ENCODE measurements at places on chromosomes 12 and 14.
A peak's percentile ranks its signal among the peaks of the same experiment; 100 is the strongest.

DNA sequence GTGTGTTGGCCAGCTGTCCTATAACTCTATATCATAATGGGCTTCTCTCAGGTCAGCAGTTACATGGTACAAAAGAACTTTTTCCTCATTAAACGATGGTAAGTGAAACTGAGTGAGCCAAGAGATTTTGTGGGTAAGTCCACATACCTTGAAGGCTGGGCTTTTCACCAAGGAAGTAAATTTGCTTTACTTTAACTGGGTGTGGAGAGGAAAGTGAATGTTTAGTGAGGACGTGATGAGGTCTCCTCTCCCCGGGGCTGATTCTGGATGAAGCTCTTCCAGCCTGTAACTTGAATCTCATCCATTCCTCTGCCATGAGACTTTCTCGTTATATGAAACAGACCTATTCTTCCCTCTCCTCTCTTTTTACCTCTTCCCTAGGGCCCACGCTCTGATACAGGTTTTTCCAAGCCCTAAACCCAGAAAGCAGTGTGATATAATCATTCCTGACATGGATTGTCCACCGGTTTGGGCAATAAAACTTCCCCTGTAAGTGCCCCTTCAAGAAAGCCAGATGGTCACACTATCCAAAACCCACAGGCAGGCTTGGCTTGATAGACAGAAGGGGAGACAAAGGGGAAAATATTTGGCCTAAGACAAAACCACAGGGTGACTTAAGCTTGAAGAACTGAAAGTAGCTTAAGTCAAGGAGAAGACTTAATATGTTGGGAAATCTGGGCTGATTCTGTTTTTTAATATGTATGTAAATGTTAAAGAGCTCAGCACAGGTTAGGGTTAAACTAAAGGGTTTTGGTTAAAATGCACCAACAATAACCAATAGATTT, 50.3 kb downstream of the CIT start:
- DNase-seq = no peak

DNA sequence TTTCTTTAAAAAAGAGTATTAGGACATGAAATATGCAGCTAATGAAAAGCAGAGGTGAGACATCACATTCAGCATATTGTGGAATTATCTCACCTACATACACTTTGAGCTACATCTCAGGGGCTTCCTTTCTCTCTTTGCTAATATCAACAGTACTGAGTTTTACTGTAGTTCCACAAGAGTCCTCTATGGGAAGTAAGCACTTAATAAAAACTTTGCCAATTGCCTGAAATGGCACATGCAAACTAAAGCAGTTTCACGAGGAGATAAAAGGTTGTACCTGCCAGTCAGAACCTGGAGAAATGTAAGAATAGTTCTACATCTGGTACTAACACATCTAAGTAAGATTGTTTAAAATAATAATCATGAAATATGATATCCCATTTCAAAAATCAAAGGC, 73.5 kb upstream of the GPHB5 start:
- DNase-seq = no peak

- peak; percentile 70 for DNase-seq
These were observed 14.0 kb upstream of the RIPK3 start for GRCh38 chr14:24353559-24354481.

GRCh38 chr12:65526311-65526710, 247.8 kb downstream of the MSRB3 start:
- DNase-seq = peak; percentile 74

DNA sequence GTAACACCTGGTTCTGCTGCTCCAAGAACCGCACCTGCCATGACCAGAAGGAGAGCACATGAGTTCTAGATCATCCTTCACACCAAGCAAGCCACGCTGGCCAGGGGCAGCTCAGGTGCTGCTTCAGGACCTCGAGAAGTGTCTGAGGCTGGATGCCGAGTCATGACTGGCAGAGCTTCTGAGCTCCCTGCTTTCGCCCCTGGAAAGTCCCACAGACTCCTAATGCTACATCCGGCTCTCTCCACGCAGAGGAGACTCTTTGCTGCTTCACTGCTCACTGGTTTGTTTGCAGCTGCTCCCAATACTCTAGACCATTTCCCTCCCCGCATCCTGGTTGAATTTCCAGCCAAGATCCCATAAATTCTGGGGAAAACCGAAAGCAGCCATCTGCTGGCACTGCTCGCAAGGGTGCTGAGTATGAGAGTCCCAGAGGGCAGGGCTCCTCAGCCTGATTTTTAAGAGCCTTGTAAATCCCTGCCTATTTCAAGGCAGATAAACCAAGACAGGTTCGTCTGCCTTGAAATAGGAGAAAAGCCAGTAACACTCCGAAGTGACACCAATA, 1.4 kb downstream of the KRT2 start:
- no peak for DNase-seq

- no peak for DNase-seq
These were observed 61.7 kb downstream of the PRMT8 start for GRCh38 chr12:3552726-3553045.

GRCh38 chr14:103328941-103329340, 5.1 kb upstream of the EIF5 start:
- DNase-seq = no peak

- DNase-seq = peak; percentile 81
These were observed 102.6 kb upstream of the LMNTD1 start for GRCh38 chr12:25655702-25656101.

DNA sequence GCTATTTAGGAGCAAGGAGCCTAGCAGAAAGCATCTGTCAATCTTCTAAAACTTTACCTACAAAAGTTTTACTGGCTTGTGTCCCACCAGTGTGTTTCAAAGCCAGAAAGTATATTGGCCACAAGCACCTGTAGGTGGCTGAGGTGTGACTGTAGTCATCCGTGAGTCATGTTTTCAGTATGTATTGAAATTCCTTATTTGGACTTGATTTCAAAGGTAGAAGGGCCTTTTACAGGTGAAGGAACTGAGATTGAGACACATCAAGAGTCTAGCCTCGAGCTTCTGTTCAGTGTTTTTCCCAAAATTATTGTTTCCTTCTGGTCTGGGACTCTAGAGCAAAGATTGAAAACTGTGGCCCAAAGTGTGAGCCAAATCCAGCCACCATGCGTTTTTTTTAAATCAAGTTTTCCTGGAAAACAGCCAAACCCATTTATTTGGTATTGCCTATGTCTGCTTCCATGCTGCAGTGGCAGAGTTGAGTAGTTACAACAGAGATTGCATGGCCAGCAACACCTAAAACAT, 195.3 kb upstream of the BCL2L14 start:
- DNase-seq = peak; percentile 79

DNA sequence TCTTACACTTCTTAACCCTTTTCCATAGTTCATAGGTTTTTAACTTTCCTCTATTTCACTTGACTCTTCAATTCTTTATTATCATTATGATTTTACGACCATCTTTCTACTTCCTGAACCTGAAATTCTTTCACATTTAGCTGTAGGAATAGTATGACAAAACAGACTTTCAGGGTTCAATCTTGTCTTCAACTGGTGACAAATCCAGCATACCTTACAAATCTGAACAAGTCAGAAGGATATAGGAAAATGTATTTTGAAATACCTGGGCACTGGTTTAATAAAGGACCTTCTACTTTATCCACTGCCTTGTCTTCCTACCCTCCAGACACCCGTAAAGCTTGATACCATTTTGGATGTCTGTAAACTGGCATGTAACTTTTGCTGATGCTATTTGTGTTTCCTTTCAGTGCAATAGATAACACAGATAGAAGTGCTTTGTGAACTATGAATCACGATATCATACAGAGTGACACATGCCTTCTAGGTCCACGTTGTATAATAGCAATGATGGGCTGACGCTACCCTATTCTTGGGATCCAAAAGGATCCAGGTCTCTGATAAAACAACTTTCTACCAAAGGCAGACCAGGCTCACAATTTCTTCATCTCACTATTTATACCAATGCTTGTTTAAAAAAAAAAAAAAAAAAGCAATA, 77.4 kb upstream of the SAV1 start:
- DNase-seq = peak; percentile 47

GRCh38 chr12:3607821-3608220, 116.8 kb downstream of the PRMT8 start:
- DNase-seq = no peak

DNA sequence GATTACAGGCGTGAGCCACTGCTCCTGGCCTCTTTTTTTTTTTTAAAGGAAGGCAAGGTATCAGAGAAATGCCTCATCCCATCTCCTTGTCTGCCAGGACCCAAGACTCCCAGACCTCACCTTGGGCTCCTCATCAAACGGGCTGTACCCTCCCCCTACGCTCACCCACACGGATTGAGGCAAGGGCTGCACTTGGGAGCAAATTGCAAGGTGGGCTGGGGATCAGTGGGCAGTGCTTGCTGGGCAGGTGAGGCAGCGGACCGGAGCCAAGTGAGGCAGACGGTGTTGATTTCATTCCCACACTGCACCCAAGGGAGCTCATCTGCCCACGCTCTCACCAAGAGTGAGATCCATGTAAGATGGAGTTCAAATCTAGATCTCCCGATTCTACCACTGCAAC, 41.0 kb upstream of the DICER1 start:
- no peak for DNase-seq

GRCh38 chr14:51094282-51094821, 553 bp downstream of the TRIM9 start:
- no peak for DNase-seq

- DNase-seq = no peak
These were observed 416.9 kb downstream of the TMEM132D start for GRCh38 chr12:129486931-129487330.

DNA sequence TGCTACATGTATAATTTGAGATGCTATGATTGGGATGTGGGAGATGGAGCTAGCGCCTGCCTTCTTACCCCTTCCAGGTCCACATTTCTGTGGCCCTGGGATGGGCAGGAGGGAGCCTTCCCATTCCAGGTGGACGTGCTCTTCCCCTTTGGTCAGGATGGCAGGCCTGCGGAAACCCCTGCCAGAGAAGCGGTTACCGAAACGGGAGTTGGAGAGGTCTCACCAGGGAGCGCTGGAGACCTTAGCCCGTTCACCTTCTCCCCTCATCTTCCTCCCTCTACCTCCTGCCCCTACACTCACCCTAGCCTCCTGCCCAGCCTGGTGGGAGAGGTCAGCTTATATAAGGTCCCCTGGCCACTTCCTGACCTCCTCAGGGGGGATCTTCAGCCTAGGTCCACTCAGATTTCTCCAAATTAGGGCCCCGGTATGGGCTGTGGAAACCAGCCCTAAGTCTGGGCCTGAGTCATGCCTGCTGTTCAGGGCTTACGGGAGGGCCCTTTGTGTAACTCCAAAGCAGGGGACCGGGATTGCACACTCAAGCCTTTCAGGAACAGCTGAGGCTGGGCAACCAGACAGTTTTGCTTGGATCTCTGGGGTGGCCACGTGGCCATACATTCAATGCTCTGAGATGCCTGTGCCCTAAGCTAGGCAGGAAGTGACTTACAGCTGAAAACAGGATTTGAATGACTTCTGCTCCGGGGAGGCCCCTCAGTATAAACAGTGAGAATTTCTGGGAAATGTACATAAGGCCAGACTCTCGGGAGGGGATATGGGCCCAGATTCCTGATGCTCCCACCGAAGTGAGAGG, 10.2 kb upstream of the MEG3 start:
- DNase-seq = no peak

All from epithelial cell of esophagus (primary cell).